ENCODE measurements at places on chromosomes 7 and 10.

DNA sequence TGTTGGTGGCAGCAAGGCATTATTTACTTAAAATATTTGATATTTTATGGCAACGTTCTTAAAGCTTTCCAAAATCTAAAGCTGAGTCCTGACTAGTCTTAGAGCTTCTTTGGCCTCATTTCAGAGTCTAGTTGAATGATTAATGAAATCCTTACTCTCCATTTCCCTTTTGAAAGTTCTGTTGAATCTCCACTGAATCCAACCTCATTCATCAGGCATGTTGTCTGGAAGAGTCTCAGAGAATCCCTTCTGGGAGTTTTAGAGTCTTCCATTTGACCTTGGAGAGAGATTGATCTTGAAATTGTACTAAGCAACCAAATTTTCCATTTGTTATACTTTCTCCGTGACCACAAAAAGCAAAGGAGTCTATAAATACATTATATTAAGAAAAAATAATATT, 198.5 kb upstream of the TMEM196 start:
- DNase-seq, result no peak

GRCh38 chr10:120110196-120110595, 217.7 kb downstream of the SEC23IP start:
- DNase-seq, result no peak

GRCh38 chr10:7378602-7379403, 32.0 kb downstream of the SFMBT2 start:
- DNase-seq, result no peak

- DNase-seq, result no peak
Observed at GRCh38 chr10:16316733-16317390, 119.9 kb upstream of the PTER start.

- DNase-seq, result no peak
Observed at GRCh38 chr10:114486938-114487814, 82.9 kb upstream of the AFAP1L2 start.

GRCh38 chr10:63208986-63209385, 75.9 kb downstream of the NRBF2 start:
- no peak for DNase-seq
